ENCODE measurements at places on chromosomes 5 and 9.

DNA sequence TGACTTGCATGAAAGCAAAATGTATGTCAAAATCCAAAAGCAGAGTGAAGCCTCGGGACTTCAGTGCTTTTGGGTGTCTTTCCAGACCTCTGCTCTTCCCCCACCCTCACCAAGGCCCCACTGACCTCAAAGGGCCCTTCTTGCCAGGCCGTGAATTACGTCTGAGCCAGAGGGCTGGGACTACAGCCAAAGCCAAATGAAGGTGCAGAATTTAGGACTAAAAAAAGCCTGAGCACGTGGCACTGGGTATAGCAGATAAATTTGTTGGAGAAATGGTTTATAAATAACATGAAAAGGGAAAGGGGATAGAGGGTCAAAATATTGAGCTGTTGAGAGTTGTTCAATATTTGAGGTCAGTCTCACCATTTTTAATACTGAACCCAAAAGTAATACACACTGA is 163.4 kb downstream of the GHR start:
- DNase-seq, result no peak

- no peak for DNase-seq
These were observed 10.5 kb downstream of the PTTG1 start for GRCh38 chr5:160432196-160432595.

DNA sequence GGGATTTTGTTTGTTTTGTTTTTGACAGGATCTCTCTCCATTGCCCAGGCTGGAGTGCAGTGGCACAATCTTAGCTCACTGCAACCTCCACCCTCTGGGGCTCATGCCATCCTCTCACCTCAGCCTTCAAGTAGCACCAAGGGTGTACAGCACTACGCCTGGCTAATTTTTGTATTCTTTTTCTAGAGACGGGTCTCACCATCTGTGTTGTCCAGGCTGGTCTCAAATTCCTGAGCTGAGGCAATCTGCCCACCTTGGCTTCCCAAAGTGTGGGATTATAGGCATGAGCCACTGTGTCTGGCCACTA is 7.3 kb downstream of the GCNT1 start:
- no peak for DNase-seq

DNA sequence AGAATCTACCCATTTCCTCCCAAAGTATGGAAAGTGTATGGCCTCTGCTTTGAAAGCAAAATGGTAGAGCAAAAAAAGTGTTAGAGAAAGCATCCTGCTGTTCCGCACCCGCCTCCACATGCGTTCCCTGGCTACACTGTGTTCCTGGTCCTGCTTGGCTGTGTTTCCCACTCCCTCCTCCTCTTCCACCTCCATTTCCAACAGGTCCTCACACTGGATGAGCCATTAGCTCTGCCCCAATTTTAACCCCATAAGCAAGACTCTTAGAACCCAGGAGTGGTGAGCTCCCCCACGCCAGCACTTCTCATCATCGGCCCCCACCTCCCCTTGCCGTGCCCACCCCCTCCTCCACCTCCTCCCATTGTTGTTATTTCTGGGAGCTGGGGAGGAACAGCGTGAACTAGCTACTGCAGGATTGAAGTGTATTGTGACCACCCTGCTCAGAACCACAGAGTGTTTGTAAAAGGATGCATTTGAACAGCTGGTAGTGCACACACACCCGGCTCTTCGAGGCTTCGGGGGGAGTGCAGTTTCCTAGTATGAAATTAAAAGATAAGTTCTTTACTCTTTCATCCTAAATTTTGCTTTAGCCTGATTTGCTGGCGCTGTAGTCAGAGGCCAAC is 120.0 kb downstream of the PDZD2 start:
- no peak for DNase-seq

DNA sequence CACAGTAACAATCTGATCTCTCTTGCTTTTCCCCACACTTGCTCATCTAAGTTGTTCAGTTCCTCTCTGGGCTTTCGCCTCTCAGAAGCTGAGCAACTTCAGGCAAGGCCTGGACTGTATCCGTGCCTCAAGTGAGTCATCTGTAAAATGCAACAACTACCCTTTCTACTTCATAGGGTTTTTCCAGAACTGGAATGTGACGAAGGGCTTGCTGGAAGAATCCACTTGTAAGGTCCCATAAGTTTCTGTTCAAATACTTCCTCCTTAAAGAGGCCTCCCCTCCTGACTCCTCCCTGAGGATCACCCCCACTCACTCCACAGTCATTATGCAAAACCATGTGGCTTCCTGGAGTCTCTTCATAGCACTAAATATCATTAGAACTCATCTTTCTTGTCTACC is 17.5 kb upstream of the INSYN2B start:
- DNase-seq, result no peak

- DNase-seq, result no peak
These were observed 626 bp downstream of the OR13C2 start for GRCh38 chr9:104604801-104605200.

DNA sequence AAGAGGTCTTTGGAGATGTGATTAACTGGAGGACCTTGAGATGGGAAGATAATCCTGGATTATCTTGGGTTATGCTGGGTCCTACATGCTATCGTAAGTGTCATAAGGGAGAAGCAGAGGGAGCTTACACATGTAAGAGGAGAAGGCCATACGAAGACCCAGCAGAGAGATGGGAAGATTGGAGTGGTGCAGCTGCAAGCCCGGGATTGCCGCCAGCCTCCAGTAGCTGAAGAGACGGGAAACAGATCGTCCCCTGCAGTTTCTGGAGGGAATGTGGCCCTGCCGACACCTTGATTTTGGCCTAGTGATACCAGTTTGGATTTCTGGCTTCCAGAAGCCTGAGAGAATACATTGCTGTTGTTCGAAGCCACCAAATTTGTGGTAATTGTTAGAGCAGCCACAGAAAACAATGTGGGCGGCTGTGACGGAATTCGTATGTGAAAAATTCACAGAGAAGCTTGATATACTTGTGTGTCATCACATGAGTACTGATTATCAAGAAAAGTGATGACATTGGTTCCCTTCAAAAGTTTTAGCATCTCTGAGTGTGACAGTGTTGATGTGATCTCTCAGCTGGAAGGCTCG is 86.9 kb downstream of the CYFIP2 start:
- peak; percentile 67 for DNase-seq

- DNase-seq, result no peak
These were observed 649 bp upstream of the GLE1 start for GRCh38 chr9:128503870-128504269.

- DNase-seq, result no peak
These were observed 83.2 kb upstream of the ANKH start for GRCh38 chr5:14954616-14955343.

- DNase-seq, result no peak
These were observed 7.6 kb downstream of the ENC1 start for GRCh38 chr5:74632947-74633356.

GRCh38 chr9:84841931-84842330 is 172.4 kb downstream of the NTRK2 start:
- DNase-seq, result no peak

DNA sequence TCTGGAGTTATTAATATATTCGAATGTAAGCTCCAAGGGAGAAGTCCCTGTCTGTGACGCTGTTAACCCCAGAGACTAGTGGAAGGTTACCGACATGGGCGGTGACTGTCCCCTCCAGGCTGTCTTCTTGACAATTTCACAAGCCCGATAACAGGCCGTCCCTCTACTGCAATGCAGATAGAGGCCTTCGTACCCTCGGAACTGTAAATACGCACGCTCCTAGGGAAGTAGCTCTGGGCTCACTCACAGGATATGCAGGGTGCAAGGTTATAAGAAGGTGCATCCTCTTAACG is 680 bp upstream of the RFK start:
- peak; percentile 81 for DNase-seq

DNA sequence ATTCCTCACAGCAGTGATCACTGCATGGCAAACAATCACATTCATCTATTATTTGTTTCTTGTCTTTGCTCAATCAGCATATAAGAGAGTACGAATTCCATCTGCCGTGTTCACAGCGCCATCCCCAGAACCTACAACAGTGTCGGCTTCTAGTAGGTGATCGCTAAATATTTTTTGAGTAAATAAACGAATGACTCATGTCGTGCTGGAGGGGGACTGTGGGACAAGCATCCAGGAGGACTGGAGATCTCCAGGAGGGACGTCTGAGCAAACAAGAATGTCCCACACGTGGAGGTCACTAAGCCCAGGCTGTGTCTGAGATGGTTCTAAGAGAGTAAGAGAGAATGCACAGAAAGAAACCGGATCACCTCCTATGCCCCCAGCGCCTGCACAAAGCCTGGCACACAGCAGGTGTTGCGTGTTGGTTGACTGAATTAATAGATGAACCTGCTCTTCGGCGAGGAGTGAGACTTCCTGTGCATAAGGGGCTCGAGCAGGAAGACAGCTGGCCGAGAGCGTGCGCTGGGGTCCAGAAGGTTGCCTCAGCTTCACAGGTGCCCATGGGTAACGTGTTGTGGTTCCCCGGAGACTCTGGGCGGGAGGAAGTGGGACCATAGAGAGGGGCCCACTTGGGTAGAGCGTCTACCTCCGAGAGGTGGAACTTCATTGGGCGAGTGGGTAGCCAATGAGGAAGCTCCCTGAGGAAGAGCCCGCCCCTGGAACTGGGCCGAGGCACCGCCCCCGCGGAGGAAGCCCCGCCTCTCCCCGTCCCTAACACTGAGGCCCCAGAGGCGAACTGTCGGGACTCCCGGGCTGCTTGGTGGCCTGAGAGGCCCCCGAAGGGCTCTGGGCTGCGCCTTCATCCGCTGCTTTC is 193.0 kb downstream of the MELK start:
- DNase-seq, result peak; percentile 95

- no peak for DNase-seq
These were observed 382.9 kb downstream of the MAN2A1 start for GRCh38 chr5:110072651-110073050.

- DNase-seq, result no peak
These were observed 303 bp downstream of the LIFR start for GRCh38 chr5:38556088-38556598.

- DNase-seq, result no peak
These were observed 15.3 kb upstream of the KLF4 start for GRCh38 chr9:107504585-107505455.

DNA sequence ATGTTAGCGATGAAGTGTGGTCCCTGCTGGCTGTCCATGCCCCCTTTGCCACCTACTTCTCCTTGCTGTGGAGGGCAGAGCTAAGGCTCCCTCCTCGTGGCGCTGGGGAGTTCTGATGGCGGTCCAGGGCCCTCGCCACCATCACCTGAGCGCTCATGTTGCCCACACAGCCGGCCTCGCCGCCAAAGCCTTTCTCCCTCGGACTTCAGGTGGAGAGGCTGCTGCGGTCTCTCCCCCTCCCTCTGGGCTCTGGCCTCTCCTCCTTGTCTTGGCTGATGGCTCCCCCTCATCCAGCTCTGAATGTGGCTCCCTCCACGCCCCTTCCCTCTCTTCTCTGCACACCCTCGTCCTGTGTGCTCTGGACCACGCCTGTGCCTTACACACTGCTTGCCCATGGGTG is 14.5 kb upstream of the LPCAT1 start:
- peak; percentile 59 for DNase-seq

DNA sequence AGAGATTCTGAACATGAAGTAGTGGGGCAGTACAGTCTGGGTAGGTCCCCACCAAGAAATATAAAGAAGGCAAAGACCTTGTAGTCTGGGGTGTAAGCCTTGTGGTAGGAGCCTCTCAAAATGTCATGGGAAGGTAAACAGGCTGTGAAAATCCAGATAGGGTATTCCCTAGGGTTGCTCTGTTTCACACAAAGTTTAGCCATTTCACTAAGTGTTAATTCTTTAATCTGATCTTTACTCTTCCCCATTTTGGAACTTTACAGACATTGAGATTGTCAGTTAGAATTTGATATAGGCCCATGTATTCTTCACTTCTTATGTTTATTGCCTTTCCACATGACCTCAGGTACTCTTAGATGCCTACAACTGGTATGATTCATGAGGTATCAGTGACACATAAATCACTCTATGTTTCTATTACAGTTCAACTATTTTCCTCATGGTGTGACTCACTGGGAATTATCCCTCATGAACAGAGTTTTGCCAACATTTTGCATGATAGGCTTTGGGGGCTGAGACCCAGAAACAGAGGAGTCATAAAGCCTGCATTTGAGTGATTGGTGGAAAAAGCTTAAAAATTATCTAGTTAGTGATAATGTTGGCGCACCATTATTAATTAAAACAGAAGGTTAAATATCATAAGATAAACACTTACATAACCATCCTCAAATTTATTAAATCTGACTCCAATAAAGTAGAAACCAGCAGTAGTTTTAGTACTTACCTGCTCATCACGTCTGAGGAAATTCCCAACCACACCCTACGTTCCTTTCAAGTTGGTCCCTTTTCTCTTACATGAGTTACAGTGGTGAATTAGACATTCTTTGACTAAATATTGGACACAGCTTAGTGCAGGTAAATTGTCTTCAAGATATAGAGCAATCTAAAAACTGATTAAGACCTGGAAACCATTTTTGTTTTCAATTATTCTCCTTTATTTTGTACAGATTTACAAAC is 399.8 kb upstream of the MEF2C start:
- no peak for DNase-seq

- DNase-seq, result no peak
These were observed 64.3 kb downstream of the CXXC5 start for GRCh38 chr5:139712412-139712811.

DNA sequence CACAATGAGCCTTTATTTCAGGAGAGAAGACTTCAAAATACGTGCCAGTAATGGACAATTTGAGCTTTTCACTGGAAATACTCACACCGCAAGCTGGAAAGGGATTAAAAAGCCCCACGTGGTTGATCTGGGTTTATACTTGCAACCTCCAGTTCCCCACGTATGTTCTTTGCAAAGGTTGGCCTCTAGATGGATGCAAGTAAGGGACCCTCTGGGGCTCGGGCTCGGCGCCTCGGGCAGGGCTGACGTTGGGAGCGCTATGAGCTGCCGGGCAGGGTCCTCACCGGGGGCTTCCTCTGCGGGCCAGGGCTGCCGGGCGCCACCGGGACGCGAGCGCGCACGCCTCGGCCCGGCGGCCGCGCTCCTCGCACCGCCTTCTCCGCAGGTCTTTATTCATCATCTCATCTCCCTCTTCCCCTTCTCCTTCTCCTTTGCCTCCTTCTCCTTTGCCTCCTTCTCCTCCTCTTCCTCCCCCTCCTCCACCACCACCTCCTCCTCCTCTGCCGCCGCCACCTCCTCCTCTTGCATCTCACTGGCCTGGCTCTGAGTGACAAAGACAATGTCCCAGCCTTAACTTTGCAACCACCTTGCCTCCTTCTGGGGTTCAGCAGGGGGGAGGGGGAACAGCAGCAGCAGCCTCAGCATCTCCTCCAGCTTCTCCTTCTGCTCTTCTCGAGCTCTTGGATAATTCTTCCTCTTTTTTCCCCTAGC is 701 bp upstream of the ZNF462 start:
- DNase-seq, result no peak

- DNase-seq, result no peak
These were observed 116.6 kb downstream of the KLHL3 start for GRCh38 chr5:137619191-137619870.

GRCh38 chr9:129714511-129715061 is 38.3 kb downstream of the PTGES start:
- DNase-seq, result no peak

GRCh38 chr9:124793015-124793541 is 16.1 kb downstream of the OLFML2A start:
- no peak for DNase-seq

- DNase-seq, result no peak
These were observed 173.0 kb upstream of the DAPK1 start for GRCh38 chr9:87324613-87325194.

Data from activated effector memory CD4-positive, alpha-beta T cell treated with anti-CD3 and anti-CD28 coated beads, Interleukin-2, amount 50 U/mL, for 16 hours (primary cell).